ENCODE measurements at places on chromosomes 13 and 19. TPM values are rescaled to one million over a fixed set of nuclear protein-coding genes. Genes with fewer than 3 reads are reported as not detected.

DNA sequence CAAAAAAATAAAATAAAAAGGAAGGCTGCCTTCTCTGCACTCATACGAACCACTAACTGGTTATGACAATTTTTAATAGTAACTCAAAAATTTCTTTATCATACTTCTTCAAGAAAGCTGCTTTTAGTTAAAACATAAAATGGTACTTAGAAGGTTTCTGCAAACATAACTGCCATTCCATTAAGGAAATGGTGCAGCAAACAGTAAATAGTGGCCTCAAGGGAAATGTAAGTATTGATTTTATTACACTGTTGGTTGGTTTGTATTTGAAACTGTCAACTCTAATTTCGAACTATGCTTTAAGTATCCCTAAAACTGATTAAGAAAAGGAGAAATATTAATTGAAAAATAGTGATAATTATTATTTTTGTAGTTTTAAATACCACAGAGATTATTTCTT lies 278.0 kb downstream of the DACH1 start:
- no peaks in the 10 kb centered on the region for H3K36me3 ChIP-seq
- H3K27me3 ChIP-seq = no peaks in the 10 kb centered on the region
- no peak overlapping the region for H3K27ac ChIP-seq
- H3K4me1 ChIP-seq = no peaks in the 10 kb centered on the region

DNA sequence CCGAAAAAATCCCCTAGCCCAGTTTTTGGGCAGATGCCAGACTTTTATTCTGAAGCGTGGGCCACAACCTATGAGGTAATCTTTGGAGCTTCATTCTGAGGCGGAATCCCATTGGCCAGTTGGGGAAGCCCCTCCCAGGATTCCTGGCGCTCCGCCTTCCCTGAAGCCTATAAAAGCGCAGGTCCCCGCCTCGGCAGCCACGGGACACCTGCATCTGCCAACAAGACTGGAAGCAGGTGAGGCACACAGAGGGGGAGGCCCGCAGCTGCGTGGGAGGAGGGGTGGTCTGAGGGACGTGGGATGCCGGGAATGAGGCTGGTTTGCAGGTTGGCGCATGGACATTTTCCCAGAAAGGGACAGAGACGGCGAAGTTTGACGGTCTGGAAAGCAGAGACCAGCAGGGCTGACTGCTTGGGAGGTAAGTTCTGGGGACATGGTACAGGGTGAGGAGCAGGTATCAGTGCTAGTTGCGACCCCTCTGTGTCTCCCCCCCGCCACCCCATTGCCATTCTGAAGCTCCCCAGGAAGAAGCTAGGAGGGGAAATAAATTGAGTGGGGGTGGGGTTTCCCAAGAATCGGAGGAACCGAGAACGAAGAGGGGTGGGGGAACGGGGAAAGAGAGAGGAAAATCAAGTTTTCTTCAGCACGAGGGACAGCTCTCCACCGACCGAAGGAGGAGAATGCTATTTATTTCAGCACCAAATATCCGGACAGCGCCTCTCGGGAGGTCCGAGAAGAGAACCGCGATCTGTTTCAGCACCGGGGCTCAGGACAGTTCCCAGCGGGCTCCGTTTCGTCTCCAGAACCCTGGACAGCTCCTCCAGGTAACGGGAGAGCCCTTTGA lies 22.4 kb upstream of the FEM1A start:
- no peaks in the 10 kb centered on the region for H3K4me1 ChIP-seq
- peak; percentile 91 for DNase-seq
- H3K4me3 ChIP-seq = no peak overlapping the region
- H3K27me3 ChIP-seq = no peaks in the 10 kb centered on the region

DNA sequence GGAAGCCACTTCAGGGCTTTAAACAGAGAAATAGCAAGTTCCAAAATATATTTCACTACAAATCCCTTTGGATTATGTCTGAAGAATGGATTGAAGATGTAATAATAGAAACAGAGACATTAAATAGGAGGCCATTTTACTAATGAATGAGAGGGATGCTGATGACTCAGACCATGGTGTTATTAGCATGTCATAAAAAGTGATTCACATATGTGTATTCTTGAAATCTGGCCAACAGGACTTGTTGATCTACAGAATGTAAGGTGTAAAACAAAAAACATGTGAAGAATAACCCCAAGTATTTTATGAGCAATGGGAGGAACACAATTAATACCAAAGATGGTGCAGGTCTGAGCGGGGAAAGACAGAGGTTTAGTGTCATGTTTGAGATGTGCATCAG lies 873.7 kb downstream of the SLITRK5 start:
- H3K4me3 ChIP-seq = no peak overlapping the region
- H3K4me1 ChIP-seq = no peaks in the 10 kb centered on the region
- H3K27ac ChIP-seq = no peak overlapping the region
- no peaks in the 10 kb centered on the region for H3K27me3 ChIP-seq
- no peak for DNase-seq
- no peaks in the 10 kb centered on the region for H3K36me3 ChIP-seq

SKA3 gene
- total RNA-seq = 0.12 TPM

DNA sequence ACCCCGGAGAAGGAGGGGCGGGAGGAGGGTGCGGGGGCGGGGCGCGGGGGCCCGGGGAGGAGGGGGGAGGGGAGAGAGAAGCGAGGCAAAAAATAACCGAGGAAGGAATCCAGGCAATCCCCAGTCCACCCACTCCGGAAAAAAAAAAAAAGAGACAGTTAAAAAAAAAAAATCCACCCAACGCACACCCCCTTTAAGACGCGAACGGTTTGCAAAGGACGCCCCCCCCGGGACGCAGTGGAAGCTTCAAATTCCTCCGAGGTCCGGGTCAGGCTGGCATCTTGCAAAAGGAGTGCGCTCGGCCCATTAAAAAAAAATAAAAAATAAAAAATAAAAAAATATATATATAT lies at the start of gene CACNA1A:
TSS of gene CACNA1A (minus strand) at position 9 of the 350 bp plus-strand sequence. CDS start 255 bp downstream, outside the sequence.
- no peaks in the 10 kb centered on the region for H3K27me3 ChIP-seq
- no peak within 1 kb of the TSS for H3K27ac ChIP-seq
- H3K36me3 ChIP-seq = no peaks in the 10 kb centered on the region

KIR2DL1 gene
- total RNA-seq = not detected

SERTAD3 gene
- 39.2 TPM for total RNA-seq

KRI1 gene
- total RNA-seq = 14.2 TPM

SERPINE3 gene
- 0.11 TPM for total RNA-seq

AP1M1 gene
- total RNA-seq = 64.2 TPM

- no peak overlapping the region for H3K4me3 ChIP-seq
- DNase-seq = no peak
Measured at GRCh38 chr19:14404312-14404711, 14.8 kb downstream of the DDX39A start.

GRCh38 chr13:105135852-105136615 lies 1399.4 kb downstream of the EFNB2 start:
- H3K27me3 ChIP-seq = no peaks in the 10 kb centered on the region
- H3K4me3 ChIP-seq = no peak overlapping the region
- no peaks in the 10 kb centered on the region for H3K36me3 ChIP-seq

- no peak overlapping the region for H3K4me3 ChIP-seq
- no peaks in the 10 kb centered on the region for H3K4me1 ChIP-seq
- H3K36me3 ChIP-seq = no peaks in the 10 kb centered on the region
- no peak for DNase-seq
Measured at GRCh38 chr19:50741179-50741933, 18.2 kb downstream of the CLEC11A start.

MBD3L5 gene
- total RNA-seq = not detected

- H3K27me3 ChIP-seq = no peaks in the 10 kb centered on the region
- H3K4me3 ChIP-seq = no peak overlapping the region
- no peak overlapping the region for H3K27ac ChIP-seq
- no peaks in the 10 kb centered on the region for H3K36me3 ChIP-seq
- DNase-seq = no peak
Measured at GRCh38 chr13:34371645-34372395, 553.9 kb downstream of the RFC3 start.

GRCh38 chr13:113758651-113759524 lies at the start of gene TMEM255B:
Gene TMEM255B (plus strand): TSS chr13:113759226. CDS start chr13:113759270, 44 bp downstream.
- no peaks in the 10 kb centered on the region for H3K36me3 ChIP-seq
- H3K4me3 ChIP-seq = peak within 1 kb of the TSS; percentile 76
- no peaks in the 10 kb centered on the region for H3K27me3 ChIP-seq
- H3K27ac ChIP-seq = peak within 1 kb of the TSS; percentile 31
- peaks cover 2% of the 10 kb centered on the region for H3K4me1 ChIP-seq

- H3K4me1 ChIP-seq = no peaks in the 10 kb centered on the region
- no peak for DNase-seq
- H3K27me3 ChIP-seq = no peaks in the 10 kb centered on the region
- H3K27ac ChIP-seq = no peak overlapping the region
- no peaks in the 10 kb centered on the region for H3K36me3 ChIP-seq
Measured at GRCh38 chr13:111958612-111959395, 108.1 kb upstream of the SOX1 start.

DNA sequence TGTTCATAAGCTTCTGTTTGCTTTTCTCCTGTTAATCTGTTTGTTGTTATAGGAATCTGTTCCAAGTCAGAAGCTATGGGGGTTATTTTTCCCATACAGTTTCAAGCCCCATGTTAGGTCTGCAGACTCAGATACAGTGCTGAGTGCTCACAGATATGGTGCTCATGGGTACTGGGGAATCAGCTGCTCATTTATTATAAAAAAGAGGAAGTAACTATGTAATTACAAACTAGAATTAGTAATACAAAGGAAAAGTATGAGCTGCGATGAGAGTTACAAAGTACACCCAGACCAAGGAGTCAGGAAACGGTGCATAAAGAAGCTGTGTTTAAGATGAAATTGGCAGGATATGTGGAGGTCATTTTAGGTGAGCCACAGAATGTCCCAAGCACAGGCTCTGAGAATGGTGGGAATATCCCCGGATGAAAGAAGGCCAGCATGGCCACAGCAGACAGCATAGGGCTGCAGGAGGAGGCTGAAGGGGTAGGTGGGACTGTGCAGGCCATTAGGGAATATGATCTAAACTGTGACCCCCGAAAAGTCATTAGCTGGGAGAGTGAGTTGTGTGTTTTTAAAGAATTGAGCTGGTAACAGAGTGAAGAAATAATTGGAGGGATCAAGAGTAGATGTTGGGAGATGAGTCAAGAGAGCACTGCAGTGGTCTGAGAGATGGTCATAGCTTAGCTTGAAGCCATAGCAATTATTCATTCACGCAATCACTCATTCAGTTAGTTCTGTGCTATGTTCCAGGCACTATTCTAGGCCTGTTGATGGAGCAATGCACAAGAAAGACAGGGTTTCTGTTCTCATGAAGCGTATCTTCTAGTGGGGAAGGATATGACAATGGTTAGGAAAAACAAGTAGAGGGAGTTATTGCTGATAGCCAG lies 177.4 kb upstream of the UBL3 start:
- DNase-seq = no peak
- H3K36me3 ChIP-seq = no peaks in the 10 kb centered on the region
- H3K27me3 ChIP-seq = no peaks in the 10 kb centered on the region
- no peak overlapping the region for H3K4me3 ChIP-seq
- H3K4me1 ChIP-seq = no peaks in the 10 kb centered on the region
- no peak overlapping the region for H3K27ac ChIP-seq

DNA sequence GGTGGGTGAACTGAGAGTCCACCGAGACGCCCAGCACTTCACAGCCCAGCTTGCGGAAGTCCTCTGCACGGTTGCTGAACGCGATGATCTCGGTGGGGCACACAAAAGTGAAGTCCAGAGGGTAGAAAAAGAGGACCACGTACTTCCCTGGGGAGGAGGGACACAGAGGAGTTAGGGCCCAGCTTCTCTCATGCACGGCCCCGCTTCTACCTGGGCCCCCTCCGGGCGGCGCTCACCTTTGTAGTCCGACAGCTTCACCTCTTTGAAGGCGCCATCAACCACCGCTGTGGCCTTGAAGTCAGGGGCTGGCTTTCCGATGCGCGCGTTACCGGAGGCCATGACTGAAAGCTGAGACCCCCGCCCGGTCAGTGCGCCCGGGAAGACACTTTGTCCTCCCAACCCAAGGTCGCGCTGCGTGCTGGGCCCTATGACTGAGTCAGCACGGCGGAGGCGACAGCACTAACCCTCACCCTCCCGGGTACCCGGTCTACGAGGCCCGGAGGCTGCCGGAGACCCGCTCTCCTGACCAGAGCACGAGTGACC lies 606 bp downstream of the PRDX2 start:
- H3K27ac ChIP-seq = peak overlapping the region; percentile 44
- peaks cover 4% of the 10 kb centered on the region for H3K4me1 ChIP-seq
- DNase-seq = no peak
- H3K36me3 ChIP-seq = no peaks in the 10 kb centered on the region

KIR2DL3 gene
- not detected for total RNA-seq

- DNase-seq = no peak
- no peaks in the 10 kb centered on the region for H3K4me1 ChIP-seq
- H3K27me3 ChIP-seq = no peaks in the 10 kb centered on the region
- no peak overlapping the region for H3K27ac ChIP-seq
- no peaks in the 10 kb centered on the region for H3K36me3 ChIP-seq
- no peak overlapping the region for H3K4me3 ChIP-seq
Measured at GRCh38 chr13:65768545-65768944, 1461.6 kb downstream of the PCDH9 start.

KIR3DL1 gene
- total RNA-seq = not detected

DNA sequence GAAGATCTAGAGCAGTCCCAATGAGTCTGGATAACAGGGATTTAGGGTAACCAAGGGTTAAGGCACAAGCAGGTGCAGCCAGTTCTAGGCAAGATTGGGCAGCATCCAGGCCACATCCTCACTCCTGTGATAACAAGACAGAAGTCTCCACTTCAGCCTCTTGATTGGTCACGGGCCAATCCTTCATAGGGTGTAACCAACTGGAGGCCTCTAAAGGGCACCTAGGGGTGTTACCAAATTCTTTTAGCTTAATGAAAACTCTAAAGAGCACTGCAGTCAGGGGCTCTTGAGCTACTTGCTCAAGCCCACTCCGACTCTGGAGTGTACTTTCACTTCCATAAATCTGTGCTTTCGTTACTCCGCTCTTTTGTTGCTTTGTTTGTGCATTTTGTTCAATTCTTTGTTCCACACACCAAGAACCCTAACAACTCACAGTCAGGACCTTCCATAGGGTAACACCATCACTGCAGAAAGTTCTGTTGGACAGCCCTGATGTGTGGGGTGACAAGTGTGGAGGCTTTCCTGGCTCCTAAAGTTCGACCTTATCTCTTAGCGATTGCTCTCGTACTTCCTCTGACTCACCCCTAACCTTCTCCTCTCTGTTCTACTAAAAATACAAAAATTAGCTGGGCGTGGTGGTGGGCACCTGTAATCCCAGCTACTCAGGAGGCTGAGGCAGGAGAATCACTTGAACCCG lies 36.1 kb downstream of the ZSWIM9 start:
- H3K27me3 ChIP-seq = no peaks in the 10 kb centered on the region
- H3K4me3 ChIP-seq = no peak overlapping the region
- no peak for DNase-seq
- H3K4me1 ChIP-seq = peaks cover 3% of the 10 kb centered on the region
- H3K27ac ChIP-seq = no peak overlapping the region
- no peaks in the 10 kb centered on the region for H3K36me3 ChIP-seq

All from ovary (tissue), 10 donors.